ENCODE measurements at places on chromosomes 2 and 18. TPM values are rescaled to one million over a fixed set of nuclear protein-coding genes. Genes with fewer than 3 reads are reported as not detected.
A peak's percentile ranks its signal among the peaks of the same experiment; 100 is the strongest.

HOXD9 gene
- not detected for total RNA-seq

CYRIA gene
- total RNA-seq, result 141 TPM

DNA sequence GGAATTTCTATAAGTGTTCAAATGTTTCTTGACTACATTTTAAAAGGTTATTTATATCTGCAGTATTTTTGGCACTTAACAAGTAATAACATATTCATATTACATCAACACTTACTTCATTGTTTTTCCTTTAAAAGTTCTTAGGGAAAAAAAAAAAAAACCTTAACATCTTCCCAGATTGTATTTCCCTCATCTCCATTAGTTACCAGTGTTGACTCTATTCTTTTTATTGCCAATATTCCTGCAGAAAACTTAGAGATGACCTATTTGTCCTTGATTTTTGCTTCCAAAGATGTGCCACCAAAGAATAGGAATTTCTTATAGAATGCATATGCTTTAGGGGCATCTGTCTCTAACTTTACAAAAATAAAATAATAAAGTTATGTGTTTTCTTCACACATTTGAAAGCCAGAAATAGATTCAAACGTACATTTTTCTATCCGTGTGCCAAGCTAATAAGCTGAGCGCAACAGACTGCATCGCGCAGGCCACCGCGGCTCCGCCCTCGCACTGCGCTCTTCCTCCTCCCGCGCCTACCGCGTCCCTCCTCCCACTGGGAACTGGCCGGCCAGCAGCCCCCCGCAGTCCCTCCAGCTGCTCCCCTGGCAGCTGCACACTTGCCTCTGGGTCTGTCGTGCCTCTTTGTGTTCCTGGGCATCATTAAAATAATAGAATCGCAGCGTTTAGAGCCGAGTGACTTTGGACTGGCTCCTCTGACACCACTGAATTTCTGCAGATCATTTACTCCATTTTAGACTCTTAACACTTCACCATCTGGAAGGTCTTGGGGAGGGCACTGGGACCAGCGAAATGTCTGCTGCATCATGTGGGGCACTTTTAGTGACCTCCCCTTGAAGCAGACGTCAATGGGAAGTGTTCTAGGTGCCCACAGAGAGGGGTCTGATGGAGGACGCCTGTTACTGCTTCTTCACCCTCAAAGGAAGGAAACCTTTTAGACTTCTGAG lies 21.2 kb upstream of the NAB1 start:
- DNase-seq, result peak; percentile 77

GRCh38 chr2:108560895-108561530 lies 26.7 kb downstream of the LIMS1 start:
- no peak for DNase-seq

ABHD3 gene
- total RNA-seq, result 13.8 TPM

EML6 gene
- 36.4 TPM for total RNA-seq

GPR17 gene
- 14.0 TPM for total RNA-seq

GRCh38 chr2:34031097-34031496 lies 432.0 kb upstream of the FAM98A start:
- no peak for DNase-seq

Measured in dorsolateral prefrontal cortex (tissue), 122 donors.